Kidney tubule cell (primary cell): ENCODE measurements at places on chromosomes 7 and 10.

- peak; percentile 8 for DNase-seq
These were observed 1194.3 kb upstream of the CELF2 start for GRCh38 chr10:9823268-9823930.

DNA sequence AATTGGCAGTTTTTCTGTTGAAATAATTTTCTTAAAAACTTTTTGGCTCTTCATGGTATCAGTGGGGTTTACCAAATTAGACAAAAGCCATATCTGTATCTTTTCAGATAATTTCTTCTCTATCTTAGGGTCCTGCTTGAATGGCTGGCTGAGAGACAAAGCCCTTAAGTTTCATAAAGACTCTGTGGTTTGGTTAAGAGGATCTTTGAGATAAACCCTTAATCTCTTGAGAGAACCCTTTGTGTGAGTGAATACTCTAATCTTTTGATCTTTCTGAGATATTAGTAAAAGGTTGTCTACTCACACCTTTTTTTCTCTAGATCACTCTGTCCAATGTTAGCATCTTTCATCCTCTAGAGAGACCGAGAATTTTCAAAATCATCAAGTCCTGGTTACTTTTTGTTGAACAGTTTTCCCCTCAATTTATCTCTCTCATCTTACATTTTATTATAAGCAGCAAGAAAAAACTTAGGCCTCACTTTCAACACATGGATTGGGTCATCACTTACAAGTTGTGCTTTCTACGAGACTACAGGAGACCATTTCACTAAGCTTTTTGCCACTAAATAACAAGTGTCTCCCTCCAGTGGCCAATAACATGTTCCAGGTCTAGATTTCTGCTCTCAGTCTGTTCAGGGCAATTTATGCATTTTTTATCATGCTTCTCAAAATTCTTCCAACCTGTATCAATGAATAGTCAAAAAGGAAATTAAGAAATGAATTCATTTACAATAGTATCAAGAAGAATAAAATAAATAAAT lies 28.4 kb downstream of the DNAJC9 start:
- peak; percentile 9 for DNase-seq

- DNase-seq, result no peak
These were observed 69.1 kb upstream of the PTER start for GRCh38 chr10:16367621-16368292.

DNA sequence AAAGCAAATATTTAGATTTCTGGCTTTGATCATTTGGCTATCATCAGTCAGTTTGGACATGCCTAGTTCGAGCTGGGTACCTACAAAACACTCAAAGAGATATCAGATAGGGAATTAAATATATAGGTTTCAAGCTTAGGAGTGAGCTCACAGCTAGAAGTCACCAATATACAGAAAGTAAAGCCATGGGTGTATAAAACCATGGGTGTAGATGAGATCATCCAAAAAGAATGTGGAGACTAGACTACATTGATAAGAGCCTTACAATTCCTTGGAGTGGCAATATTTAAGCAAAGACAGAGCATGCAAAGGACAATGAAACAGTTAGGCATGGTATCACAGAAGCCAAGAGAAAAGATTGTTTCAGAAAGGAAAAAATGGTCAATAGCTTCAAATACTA lies 7.2 kb upstream of the RALA start:
- DNase-seq, result peak; percentile 54

DNA sequence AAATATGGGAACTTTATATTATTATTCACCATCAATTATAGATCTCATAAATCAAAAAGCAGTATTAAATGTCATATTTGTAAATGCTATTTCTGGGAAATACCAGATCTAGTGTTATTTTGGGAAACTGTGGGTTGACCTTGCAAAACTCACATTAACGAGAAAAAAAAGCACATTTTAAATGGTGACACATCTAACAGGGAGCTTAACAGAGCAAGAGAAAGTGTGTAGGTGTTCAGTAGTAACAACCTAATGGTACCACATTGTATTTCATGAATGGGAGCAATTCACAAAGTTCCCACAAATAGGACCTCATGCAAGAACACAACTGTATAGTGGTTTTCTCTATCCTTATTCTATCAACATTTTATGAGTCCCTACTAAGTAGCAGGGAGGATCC lies 26.2 kb upstream of the HDAC9 start:
- DNase-seq, result no peak

DNA sequence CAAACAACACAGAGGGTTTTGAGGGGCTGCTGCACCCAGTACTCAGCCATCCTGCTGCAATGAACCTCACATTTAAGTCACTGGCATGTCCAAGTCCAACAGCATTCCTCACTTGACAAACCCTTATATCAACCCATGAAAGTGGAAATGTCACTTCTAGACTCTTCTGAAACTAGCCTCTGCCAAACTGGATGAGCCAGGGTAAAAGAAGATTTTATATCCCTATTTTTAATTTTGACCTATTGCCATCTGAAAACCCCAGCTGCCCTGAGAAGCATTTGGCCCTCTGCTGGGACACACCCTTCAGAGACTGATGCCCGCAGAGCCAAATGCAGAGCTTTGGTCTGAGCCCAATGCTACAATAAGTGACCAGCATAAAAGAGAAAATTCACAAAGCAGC lies 201.1 kb downstream of the ANK3 start:
- no peak for DNase-seq

DNA sequence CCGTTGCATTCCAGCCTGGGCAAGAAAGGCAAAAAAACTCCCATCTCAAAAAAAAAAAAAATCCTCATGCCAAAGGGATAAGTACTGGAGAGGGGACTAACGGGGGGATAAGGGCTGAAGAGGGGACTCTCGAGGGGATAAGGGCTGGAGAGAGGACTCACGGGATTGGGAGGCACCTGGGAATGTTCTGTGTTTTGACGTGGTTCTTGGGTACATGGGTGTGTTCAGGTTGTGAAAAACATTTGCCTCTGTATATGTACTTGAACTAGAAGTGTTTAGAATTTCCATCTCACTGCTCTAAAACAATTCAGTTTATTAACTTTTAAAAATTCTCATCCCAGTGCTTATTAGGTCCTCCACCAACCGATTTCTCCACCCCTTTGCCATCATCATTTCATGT lies 4.5 kb downstream of the FKBP6 start:
- DNase-seq, result no peak

DNA sequence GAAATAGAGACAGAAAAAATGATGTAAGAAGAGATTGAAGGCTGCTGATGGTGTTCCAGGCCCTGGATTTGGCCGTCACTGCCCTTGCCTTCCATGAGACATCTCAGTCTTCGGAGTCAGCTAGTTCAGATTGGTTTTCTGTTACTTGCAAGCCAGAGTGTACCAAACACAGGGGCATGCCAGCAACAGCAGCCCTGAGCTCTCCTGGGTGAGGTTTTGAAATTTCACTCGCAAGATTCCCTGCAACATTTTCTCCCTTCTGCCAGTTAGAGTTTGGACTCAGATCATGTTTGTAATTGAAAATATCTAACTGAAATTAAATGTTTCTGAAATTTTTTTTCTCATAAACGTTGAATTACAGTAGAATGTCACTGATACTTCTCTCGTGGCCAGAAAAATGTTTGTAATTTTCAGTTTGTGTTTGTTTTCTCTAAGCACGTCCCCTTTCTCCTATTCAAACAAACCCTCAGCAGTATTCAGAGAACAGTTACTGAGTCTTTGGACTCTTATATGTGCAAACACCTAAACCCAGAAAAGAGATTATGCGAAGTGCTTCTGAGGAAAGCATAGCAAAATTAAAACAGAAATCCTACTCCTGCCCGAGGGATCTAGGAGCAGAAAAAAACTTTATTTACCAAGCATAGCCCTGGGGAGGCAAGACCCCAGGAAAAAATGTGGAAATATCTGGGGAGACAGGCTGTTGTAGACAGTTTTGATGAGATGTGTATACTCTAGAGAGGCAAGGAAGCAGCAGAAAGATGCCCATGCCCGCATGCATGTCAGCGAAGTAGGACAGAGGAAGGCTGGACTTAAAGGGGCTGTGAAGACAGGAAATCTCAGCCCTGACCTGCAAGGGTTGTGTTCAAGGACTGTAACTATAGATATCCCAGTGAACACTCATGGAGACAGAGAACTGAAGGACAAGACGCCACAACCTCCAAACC lies 43.0 kb upstream of the NAMPT start:
- DNase-seq, result no peak

DNA sequence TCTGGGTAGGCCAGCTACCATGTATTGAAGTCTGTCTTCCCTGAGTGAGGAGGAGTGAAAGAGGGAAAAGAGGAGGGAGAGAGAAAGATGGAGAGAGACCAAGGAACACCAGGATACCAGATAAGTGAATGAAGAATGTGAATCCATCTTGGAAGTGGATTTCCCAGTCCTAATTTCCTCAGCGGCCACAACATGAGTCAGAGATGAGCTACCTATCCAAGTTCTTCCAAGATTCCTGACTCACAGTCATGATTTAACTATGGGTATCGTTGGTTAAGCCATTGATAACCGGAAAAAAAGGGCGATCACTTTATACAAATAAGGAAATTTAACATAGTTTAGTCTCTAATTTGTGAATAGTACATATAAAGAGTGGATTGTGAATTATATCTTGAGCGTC lies 561.8 kb downstream of the ATRNL1 start:
- peak; percentile 20 for DNase-seq

DNA sequence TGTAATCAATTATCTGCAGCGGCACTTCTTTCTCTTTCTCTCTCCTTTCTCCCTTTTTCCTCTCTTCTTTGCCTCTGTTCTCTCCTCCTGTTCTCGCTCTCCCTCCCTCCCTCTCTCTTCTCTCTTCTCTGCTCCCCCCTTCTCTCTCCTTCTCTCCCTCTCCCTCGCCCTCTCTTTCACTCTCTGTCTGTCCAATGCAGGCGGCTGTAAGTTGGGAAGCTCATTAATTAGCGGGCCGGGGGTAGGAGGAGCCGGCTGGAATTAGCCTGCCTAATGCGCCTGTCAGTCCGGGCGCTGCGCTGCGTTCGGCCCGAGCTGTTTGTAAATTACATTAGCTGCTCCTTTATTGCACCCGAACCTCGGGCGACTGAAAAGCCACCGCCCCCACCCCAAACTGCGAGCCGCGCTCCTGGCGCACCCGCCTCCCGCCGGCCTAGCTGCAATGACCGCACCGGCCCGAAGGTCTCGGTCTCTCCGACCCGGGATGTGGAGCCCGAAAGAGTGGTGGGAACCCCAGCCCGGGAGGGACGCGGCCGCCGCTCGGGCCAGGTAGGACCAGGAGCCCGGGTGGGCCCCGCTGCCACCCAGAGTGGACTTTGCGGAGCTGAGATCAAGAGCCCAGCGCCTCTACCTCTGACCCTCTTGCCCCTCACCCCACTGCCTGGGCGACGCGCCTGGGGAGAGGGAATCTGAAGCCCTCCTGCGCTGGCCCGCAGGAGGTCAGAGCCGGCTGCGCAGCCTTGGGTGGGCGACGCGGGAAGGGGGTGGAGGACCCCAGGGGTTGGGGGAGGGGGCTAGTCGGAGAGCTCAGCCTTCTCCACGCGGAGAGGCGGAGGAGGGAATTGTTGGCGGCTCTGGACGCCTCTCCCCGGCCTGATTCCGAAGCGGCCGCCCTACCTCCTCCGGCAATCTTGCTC lies at the start of gene LBX1:
TSS of gene LBX1 (minus strand) at position 198 of the 917 bp plus-strand sequence. CDS start 648 bp downstream, outside the sequence.
- DNase-seq, result no peak

GRCh38 chr7:22205631-22206030 lies 151.3 kb downstream of the RAPGEF5 start:
- DNase-seq, result no peak

GRCh38 chr10:71748671-71749191 lies 24.6 kb downstream of the VSIR start:
- DNase-seq, result no peak

- DNase-seq, result no peak
These were observed 35.2 kb upstream of the FZD1 start for GRCh38 chr7:91228927-91229558.

DNA sequence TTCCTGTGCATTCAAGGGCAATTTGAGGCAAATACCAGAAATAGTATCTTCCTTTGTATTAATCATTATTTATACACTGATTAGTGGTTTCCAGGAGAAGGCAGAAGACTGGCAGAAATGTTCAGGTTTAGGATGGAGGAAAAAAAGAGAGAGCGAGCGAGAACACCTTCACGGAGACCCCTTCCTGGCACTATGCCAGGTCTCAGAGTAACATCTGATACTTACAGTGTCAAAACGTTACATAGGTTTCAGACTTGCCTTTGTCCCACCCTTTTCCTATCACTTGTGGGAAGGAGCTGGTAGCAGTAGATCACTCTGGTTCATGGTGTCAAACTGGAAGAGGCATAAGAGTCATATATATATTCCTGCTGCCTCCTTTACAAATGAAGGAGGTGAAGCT lies 652 bp downstream of the OR2A12 start:
- no peak for DNase-seq

- peak; percentile 33 for DNase-seq
These were observed 11.9 kb downstream of the FLNC start for GRCh38 chr7:128841921-128842673.

GRCh38 chr10:87675396-87676376 lies 16.0 kb downstream of the PAPSS2 start:
- peak; percentile 96 for DNase-seq

DNA sequence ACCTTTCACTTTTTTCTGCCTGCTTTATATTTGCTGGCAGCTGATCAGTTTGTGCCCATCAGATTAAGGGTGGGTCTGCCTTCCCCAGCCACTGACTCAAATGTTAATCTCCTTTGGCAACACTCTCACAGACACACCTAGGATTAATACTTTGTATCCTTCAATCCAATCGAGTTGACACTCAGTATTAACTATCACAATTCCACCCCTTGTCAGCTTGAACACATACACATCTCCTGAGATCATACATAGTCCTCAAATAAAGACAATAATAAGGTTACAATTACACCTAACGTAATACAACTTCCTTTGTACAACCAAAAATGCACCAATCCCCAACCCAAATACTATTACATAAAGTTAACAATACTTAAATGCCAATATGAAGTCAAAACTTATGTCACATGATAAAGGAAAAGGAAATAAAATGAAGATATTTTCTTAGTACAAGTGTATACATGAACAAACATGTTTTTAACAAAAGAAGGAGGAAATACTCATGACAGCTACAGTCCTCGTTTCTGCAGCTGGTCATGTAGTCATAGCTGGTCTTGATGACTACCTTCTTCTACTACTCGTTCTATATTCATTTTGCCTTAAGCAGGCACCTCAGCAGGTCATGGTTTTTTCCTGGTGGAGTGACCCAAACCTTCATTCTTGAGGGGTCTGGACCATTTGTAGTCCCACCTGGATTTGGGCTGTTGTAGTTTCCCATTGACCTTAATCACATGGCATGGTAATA lies 96.7 kb upstream of the CABCOCO1 start:
- DNase-seq, result no peak

GRCh38 chr7:25625306-25625992 lies 397.2 kb upstream of the NPVF start:
- DNase-seq, result no peak

- peak; percentile 88 for DNase-seq
These were observed 85.5 kb upstream of the SLC25A13 start for GRCh38 chr7:96407427-96407826.

DNA sequence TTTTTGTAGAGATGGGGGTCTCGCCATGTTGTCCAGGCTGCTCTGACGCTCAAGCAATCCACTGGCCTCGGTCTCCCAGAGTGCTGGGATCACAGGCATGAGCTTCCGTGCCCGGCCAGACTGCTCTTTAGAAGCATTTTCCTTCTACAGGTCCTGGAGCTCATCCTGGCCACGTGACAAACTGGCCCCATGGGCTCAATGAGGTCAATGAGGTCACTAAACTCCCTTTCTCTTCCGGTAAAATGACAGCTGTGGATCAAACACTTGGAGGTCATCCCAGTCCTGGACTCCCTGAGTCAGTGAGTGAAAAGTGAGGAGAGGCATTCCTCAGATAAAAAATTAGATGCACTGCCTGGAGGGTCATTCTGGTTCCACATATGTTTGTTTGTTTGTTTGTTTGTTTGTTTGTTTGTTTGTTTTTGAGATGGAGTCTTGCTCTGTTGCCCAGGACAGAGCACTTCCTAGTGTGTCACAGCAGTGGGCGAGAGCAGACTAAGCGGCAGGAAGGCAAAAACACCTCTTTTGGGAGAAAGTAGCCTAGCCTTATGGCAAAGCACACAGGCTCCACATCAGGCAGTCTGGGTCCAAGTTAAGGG lies 134.9 kb downstream of the TNS3 start:
- DNase-seq, result peak; percentile 66
